ENCODE measurements at places on chromosomes 1 and 21.
A peak's percentile ranks its signal among the peaks of the same experiment; 100 is the strongest.

- DNase-seq, result no peak
These were observed 33.4 kb upstream of the ARHGAP29 start for GRCh38 chr1:94270801-94271203.

DNA sequence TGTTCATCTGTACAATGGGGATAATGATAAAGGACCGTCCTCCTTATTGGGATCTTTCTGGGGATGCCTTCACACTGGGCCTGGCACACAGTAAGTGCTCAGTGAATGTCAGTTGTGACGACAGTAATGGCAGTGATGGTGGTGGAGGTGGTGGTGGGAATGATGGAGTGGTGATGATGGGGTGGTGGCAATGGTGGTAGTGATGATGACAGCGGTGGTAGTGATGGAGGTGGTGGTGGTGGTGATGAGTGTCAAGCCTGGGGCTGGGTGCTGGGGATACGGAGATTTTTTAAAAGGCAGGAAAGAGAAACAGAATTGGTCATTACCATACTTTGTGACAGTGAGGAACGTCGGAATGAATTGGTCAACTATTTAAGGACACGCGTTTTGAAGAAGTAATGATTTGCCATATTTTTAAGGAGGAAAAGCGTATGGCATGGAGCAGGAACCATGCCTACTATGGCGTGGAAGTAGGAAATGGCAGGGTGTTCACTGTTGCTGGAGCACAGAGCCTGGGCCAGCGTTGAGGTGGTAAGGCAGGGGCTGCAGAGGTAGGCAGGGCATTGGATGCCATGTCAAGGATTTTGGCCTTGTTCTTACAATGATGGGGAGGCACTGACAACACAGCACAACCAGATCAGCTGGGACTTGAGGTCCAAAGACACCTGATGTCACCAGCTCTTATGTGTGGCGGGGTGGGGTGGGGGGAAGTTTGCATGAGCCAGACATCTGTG is 128.7 kb downstream of the ACTL8 start:
- no peak for DNase-seq

DNA sequence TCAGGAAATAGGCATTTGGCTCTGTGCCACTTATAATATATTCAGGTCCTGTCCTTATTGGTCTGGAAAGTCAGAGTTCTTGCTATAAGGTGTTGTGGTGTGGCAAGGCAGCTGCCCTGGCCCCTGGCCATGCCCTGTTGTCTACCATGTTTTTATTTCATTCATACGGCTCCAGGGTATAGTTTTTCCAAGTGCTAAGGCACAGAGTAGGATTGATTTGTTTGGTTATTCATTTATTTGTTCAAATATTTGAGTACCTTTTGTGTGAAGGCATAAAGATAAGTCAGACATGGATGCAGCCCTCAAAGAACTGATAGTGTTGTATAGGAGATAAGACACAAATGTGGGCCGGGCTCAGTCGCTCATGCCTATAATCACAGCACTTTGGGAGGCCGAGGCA is 10.1 kb downstream of the ZBTB8B start:
- DNase-seq, result no peak

GRCh38 chr1:64050601-64051000 is 152.8 kb upstream of the UBE2U start:
- DNase-seq, result no peak

- DNase-seq, result no peak
These were observed 46.5 kb downstream of the SNRPE start for GRCh38 chr1:203907901-203908300.

DNA sequence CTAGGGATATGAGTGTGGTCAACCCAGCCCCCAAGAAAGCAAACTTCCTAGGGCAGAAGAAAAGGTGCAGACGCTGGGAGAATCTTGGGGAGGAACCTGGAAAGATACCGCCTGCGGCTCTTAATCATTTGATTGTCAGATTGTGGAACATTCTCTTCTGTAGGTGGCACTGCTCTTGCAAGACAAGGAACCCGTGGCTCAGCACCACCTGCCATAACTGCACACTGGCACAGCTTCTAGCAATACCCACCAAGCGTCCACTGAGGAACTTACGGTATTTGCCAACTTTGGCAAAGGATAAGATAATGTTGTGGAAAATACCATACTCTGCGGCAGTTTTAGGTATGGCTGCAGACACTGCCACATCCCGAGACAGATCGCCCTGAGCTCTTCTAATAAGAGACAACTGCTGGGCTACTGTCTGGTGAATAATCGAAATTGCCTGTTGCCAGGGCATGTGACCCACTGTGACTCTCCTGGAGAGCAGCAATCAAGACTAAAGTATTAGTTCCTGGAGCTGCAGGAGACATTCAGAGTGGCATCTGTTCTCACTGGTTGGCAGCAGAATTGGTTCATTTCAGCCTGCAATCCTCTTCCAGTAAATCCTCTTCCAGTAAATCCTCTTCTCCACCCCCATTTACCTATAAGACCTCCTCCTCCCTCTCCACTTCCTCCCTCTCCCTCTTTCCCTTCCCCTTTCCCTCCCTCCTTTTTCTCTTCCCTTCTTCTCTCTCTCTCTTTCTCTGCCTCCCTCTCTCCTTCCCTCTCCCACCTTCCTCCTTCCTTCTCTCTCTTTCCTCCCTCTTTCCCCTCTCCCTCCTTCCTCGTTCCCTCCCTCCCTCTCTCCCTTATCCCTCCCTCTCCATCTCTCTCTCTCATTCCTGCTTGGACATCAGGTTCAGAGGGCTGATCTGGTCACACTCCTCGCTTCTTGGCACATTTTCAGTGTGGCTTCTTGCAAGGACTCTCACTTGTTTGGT is 49.7 kb upstream of the B3GALT5 start:
- no peak for DNase-seq

DNA sequence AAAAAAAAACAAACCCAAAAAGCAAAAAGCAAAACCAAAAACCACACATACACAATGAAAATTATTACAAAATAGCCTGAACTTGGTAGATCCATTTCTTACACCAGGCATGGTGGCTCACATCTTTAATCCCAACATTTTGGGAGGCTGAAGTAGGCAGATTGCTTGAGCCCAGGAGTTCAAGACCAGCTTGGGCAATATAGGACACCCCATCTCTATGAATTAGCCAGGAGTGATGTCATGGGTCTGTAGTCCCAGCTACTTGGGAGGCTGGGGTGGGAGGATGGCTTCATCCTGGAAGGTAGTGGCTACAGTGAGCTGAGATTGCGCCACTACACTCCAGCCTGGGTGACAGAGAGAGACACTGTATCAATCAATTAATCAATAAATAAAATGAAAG is 42.1 kb upstream of the SCAF4 start:
- DNase-seq, result no peak

DNA sequence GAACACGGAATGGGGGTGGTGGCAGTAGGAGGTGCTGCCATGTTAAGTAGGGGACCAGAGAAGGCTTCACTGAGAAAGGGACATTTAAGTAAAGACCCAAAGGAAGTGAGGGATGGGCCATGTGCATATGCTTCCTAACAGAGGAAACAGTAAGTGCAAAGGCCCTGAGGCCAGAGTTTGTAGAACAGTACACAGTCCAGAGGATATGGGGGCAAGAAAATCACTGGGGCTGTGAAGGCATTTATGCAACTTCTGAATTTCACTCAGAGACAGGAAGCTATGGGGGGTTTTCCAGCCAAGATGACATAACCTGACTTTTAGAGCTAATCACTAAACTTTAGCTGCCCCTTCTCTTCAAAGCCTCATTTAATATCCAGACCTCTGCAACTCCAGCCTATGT is 202.5 kb upstream of the EDN2 start:
- no peak for DNase-seq

DNA sequence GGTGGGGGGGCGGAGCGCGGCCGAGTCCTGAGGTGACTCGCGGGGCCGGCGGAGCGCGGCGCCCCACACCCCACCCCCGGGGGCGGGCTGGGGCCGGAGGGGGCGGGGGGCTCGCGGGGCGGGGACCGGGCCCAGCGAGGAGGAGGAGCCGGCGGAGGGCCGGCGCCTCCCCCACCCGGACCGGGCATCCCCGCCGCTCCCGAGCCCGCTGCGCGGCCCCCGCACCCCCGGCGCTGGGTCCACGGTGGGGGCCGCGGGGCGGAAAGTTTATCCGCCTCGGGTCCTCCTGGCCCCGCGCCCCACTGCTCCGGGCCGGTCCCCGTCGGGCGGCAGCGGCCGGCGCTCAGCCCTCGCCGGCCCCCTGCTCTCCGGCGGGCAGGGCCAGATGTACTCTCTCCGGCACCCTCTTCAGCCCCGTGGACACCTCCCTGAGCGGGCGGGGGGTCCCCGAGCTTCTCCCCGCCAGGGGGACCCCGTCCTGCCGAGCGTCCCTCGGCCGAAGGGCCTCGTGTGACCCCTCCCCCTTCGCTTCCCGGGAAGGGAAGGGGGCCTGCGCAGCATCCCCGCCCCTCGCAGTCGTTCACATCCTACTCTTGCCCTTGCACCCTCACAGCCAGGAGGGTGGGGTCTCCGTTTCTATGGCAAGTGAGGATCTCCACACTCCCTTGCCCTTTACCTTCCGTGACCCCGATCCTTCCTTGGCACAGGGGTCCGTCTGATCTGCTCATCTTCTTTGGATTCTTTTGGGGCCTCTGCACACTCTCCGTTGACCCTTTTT is 663 bp downstream of the CAMTA1 start:
- no peak for DNase-seq

DNA sequence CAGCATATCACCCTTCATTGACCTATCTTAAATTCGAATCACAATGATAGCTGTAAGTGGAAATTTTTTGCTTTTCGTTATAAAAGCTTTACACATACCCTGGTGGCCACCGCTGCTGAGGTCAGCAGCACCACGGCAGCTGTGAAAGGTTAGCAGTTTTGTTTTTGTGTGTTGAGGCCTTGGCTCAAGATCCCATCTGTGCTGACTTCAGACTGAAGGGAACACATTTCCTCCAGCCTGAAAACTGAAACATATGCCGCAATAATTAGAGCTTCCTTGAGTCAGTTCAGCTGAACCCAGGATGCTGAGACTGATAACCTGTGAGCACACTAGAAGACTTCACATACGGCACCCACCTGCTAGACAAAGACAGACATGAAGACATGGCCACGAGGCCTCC is 103.0 kb downstream of the SMYD3 start:
- no peak for DNase-seq

GRCh38 chr1:152502496-152503180 is 8.0 kb upstream of the LCE5A start:
- DNase-seq, result no peak

- no peak for DNase-seq
These were observed 113.1 kb downstream of the PBX1 start for GRCh38 chr1:164671966-164672571.

GRCh38 chr1:89633248-89633799 is 404 bp downstream of the LRRC8C start:
- DNase-seq, result peak; percentile 36

DNA sequence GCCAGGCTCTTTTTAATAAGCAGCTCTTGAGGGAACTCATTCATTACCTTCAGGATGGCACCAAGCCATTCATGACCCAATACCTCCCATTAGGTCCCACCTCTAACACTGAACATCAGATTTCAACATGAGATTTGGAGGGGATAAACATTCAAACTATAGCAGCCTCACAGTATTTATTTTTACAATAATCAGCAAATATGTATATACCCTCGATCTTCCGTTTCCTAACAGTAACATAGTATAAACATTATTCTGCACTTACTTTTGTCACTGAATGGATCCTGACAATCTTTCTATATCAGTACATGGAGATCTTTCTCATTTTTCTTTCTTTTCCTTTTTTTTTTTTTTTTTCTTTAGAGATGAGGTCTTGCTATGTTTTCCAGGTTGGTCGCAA is 5.4 kb downstream of the CATSPER4 start:
- no peak for DNase-seq

DNA sequence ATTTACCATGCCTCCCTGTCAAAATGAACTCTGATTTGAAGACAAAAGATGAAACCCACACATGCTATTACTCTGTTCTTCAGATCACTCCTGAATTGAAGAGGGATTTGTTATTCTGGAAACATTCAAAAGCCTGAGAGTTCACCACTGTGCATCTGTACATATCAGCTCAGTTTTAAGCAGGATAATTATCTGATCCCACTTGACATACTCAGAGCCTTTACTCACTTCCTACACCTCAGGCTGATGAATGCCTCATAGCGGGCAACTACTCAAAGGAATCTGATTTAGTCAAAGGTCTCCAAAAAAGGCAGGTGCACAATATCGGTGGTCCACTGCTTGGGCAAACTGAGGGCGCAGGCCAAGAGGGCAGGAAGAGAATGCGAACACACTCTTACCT is 47.5 kb upstream of the LPAR3 start:
- no peak for DNase-seq

DNA sequence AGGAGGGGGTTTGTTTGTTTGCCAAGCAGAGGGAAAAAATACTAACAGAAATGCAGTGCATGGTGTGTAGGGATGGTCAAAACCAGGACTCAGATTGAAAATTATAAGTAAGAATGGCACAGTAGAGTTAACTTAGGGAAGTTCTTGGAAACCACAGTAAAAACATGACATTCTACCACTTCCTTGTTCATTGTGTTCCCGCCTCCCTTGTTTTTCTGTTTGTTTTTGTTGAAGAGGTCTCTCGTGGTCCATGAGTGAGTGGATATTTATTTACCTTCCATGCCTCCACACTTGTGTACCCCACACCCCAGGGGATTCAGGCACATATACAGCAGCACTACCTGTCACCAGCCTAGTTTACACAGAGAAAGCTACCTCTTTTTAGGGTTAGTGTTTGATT is 69.6 kb downstream of the OLFML2B start:
- no peak for DNase-seq

GRCh38 chr1:153933955-153934354 is 11.2 kb upstream of the GATAD2B start:
- no peak for DNase-seq

DNA sequence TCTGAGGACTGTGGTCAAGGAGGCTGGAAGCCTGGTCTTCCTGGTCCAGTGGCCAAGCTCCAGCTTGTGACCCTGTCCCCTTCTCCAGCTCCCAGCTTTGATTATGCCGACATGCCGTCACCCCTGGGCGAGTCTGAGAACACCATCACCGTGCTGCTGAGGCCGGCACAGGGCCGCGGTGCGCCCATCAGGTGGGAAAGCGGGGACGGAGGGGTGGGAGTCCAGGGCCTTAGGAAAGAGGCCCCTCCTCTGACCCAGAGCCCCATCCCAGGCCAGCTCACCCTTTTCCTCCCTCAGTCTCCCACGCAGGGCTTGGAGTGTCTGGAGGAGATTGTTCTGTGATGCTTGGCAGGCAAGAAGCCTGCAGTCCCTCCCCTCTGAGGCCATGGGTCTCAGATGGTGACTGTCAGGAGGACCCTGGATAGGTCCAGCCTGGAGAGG is 43.6 kb downstream of the PTPRU start:
- no peak for DNase-seq

DNA sequence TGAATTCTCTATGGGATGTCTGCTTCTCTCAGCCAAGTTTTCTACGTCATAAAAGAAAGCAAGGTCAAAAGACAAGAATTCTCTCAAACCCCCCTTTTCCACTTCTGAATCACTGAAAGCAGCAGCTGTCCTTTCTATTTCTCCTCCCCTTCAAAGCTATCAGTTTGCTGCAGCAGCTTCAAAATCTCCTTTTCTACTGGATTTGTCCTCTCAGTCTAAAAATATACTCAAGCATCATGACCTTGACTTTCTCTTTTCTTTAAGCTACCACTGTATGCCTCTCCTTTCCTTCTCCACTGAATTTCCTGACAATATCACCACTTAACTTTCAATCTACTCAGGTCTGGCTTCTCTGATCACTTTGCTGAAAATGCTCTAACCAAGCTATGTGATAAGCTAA is 1.9 kb downstream of the WDR64 start:
- DNase-seq, result no peak

Measured in stimulated activated CD4-positive, alpha-beta T cell treated with anti-CD3 and anti-CD28 coated beads, TNF-alpha, amount 100 ng/mL, for 1 hour (primary cell).